ENCODE measurements at places on chromosomes 12 and 14.

- no peak for DNase-seq
Measured at GRCh38 chr14:85464135-85464895, 65.6 kb upstream of the FLRT2 start.

DNA sequence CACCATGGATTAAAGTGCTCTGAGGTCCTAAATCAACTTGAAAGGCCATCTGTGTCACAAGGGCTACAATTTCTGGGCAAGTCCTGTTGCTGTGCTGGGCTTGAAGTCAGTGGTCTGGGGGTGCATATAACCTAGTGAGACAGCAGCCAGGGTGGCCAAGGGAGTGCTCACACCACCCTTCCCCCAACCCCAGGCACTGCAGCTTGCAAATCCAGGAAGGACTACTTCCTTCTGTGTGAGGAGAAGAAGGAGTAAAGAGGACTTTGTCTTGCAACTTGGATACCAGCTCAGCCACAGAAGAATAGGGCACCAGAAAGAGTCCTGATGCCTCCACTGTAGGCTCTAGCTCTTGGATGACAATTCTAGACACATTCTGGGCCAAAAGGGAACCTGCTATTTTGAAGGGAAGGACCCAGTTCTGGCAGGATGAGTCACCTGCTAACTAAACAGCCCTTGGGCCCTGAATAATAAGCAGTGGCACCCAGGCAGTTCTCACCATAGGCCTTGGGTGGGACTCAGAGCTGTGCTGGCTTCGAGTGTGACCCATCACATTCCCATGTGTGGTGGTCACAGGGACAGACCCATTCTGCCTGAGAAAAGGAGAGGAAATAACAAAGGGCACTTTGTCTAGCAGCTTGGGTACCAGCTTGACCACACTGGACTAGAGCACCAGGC is 32.6 kb upstream of the DHRS7 start:
- no peak for DNase-seq

DNA sequence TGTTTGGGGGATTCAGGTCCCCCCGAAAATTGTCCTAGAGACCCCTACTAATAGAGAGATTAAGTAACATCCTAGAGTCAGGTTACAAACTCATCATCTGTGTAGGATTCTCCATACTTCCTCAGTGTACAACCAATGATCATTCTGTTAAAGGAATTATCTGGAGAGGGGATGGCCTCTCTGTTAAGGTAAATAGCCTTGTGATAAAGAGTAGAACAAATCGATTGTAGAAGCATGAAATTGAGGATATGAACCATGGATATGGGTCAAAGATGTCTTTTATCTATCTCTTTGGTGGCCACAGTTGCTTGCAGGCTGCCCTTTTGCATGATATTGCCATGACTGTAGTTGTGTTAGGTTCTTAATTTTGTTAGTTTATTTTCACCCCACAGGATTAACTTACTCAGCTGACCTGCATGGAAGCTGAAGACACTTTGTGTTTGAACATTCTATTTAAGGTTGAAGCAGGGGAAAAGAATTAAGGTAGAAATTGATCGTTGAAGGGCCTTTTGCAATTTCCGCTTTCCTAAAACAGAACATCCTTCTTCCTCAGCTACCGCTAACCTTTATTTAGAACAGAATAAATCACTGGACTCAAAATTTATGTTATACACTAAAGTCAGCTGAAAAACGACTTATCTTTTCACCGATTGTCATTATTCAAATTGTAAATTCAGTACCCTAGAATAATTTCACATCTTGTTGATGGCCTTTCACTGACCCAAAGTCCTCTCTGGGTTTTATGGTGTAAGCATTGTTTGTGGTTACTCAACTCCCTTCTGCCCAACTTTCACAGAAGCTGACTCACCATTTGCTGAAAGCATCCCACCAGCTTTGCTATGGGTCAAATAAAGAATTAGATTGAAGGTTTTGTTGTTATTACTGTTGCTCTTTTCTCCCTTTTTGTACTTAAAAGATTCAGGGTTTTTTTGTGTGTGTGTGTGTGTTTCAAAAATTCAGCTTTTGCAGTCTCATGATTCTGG is 52.3 kb downstream of the IRAK3 start:
- no peak for DNase-seq

GRCh38 chr12:110135806-110136205 is 11.6 kb downstream of the IFT81 start:
- DNase-seq, result no peak

GRCh38 chr12:24743941-24744793 is 204.7 kb downstream of the BCAT1 start:
- no peak for DNase-seq

DNA sequence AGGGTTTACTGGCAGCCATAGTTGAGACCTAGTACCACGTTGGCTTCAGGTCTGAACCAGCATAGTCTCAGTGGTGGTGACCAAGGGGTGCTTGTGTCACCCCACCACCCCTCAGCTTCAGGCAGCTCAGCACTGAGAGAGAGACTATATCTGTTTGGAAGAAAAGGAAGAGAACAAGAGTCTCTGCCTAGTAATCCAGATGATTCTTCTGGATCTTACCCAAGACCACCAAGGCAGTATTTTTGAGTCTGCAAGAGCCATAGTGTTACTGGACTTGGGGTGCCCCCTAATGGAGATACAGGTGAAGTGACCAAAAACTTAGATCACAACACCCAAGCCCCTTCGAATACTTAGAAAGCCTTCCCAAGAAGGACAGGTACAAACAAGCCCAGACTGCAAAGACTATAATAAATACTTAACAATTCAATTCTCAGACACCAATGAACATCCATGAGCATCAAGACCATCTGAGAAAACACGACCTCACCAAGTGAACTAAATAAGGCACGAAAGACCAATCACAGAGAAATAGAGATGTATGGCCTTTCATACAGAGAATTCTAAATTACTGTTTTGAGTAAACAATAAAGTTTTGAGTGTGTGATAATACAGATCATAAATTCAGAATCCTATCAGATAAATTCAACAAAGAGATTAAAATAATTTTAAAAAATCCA is 107.0 kb downstream of the HELB start:
- DNase-seq, result peak; percentile 35

DNA sequence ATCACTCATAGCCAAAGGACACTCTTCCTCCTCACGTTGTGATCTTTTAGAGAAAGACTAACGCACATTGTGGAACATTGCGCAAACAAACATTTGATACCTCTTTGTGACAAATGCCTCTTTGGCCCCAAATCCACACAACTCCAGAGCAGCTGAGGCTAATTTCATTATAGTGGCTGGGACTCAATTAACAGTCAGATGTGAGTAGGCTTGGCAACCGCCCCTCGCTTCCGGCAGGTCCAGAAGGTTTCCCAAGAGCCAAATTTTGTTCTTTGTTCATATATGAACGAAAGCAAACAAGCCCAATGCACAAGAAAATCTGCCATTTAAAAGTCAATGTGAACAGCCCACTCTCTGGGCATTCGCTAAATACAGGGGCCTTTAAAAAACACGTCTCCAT is 273.9 kb downstream of the GLT1D1 start:
- no peak for DNase-seq

GRCh38 chr12:132404435-132404855 is 75.1 kb upstream of the GALNT9 start:
- DNase-seq, result no peak

- no peak for DNase-seq
Measured at GRCh38 chr12:11108862-11109261, 16.7 kb upstream of the TAS2R43 start.

DNA sequence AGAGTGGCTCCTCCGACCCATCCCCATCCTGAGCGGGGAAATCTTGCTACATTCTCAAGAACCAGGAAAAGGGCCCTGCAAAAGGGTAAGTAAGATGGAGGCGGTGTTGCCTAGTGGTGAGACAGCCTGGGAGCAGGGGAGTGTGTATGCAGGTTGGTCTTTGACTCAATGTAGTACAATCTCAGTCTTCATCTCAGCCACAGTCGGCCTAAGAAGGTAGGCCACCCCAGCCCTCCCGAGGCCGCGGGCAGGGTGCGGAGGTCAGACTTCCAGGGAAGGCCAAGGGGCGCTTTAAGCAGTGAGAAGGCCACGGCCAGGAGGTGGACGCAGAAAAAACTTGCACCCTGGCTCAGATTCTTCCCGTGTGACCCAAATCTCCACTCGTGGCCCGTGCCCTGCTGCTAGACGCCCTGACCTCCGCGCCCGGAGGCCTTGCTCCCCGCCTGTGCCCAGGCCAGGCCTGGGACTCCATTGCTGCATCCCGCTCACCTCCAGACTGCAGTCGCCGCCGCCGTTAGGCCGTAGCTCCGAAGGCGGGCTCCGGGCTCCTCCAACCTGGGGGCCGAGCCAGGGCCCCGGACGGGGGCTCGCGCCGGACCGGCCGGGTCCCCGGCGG is 435 bp downstream of the FOXM1 start:
- peak; percentile 57 for DNase-seq

GRCh38 chr14:56995010-56995409 is 184.7 kb upstream of the OTX2 start:
- no peak for DNase-seq

GRCh38 chr12:24139035-24139434 is 189.6 kb upstream of the SOX5 start:
- no peak for DNase-seq

- no peak for DNase-seq
Measured at GRCh38 chr12:100824476-100824875, 29.9 kb downstream of the ANO4 start.

DNA sequence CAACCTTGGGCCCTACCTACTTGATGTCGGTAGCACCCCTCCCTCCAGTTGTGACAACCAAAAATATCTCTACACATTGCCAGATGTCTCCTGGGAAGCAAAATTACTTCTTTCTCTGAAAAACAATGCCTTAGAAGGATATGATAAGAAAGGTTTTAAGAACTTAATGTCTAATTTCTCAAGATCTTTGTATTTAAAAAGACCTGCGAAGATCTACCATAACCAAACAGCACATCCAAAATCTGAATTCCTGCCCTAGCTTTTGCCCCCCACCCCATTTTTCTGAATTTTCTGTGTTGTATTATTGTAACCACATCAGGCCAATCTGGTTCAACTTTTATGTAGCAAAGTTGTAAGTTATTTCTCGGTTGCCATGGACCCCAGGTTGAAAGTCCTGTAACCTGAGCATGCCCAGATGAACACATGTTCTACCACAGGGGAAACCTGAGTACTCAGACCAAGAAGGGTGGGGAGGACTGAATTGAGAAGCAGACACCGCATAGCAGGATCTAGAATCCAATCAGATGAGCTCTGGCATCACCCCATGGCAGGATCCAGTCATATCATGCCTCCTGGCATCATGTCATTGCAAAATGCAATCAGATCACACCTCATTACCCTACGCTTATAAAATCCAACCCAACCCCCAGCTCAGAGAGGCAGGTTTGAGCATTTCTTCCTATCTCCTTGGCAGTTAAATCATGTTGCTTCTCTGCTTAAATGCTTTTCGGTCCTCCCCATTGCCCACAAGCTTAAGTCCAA is 8.7 kb downstream of the TMEM253 start:
- DNase-seq, result peak; percentile 82

DNA sequence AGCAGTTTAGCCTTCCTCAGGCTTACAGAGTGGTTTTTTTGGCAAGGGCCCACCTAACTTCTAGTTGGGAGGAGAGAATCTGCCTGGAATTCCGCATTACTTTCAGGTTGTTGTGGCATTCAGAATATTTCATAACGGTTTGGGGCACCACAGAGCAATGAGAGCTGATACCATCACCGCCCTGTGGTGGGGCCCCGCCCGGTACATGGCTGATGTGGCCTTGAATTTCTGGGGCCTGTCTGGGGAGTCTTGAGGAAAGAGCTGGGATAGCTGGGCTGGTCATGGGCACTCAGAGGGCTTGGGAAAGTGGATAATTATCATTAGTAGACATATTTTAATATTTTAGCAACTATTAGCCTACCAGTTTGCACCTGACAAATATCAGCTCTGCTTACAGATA is 4.2 kb downstream of the TESPA1 start:
- peak; percentile 66 for DNase-seq

Data from activated CD4-positive, alpha-beta memory T cell treated with anti-CD3 and anti-CD28 coated beads for 36 hours (primary cell).